ENCODE measurements at places on chromosomes 7 and 10. TPM values are rescaled to one million over a fixed set of nuclear protein-coding genes. Genes with fewer than 3 reads are reported as not detected.

PNLIP gene
- not detected for total RNA-seq

CRYGN gene
- total RNA-seq, result 0.84 TPM

FZD8 gene
- total RNA-seq, result 18.7 TPM

ERLIN1 gene
- total RNA-seq, result 17.7 TPM

MOGAT3 gene
- not detected for total RNA-seq

GRCh38 chr10:30529373-30529998 lies 95.5 kb downstream of the MAP3K8 start:
- DNase-seq, result no peak

- no peak for DNase-seq
These were observed 13.4 kb downstream of the LRRC18 start for GRCh38 chr10:48926255-48926654.

GRCh38 chr7:123805287-123805686 lies 39.7 kb upstream of the HYAL4 start:
- no peak for DNase-seq

- no peak for DNase-seq
These were observed 11.7 kb downstream of the CNPY1 start for GRCh38 chr7:155534691-155535090.

DNA sequence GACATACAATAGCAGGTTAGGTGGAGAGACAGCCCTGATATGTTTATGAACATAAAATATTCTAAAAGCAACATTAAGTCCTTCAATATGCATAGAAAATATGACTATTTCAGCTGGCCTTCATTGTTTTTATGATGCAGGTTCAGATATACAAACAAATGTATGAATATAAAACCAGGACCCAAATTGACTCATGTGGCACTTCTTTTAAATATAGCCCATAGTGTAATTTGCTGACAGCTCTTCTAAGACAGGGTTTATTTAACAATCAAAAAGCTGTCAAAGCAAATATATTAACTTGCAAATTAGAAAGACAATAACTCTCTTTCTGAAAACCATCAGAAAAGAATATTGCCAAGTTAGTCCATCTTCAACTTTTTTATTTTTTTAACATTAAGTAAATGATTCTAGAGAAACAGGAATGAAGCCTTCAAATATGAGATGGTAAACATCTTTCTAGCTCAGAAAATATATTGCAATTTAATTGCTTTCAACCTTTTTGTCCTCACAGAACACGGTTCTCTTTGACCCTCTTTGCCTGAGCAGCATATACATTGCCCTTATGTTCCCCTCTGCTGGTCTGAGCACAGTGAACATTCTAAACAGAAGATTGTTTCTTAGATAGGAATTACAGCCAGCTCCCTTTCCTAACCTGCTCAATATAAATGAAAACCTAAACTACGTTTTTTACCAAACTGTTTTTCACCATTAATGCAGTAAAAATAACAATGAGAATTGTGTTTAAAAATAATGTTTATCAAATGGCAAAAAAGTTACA lies 82.8 kb downstream of the CACNA2D1 start:
- DNase-seq, result no peak

DNA sequence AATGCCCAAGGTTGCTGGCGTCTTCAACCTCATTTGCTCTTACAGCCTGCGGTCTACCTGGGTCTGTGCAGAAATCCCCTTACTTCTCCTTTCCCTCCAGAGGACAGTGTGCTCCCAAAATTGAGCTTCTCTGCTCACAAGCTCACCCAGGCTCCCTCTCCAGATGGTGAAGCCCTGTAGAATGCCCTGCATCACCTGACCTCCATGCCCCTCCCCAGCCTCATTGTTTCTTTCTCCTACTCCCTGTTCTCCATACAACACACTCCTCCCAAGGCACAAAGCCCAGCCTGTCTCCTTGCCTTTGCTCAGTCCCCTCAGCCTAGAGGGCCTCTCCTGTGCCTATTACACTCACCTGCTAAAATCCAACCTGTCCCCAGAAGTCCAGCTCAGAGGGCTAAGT lies 3.5 kb downstream of the CRHR2 start:
- no peak for DNase-seq

DNA sequence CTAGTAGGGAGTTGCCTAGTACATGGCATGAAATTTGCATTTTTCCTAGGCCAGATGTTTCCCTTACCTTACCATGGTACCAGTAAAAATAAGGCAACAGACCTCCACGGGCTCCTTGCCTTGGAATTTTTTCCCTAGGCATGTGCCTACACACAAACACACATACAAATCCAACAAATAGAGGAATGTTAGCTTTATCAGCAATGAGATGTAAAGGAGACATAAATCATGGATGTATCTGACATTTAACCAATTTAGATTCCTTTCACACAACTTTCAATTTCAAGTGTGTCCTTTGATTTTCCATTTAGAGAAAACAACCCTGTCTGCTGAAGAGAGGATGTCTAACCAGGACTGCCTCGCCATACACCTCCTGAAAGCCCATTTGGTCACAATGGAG lies 209.7 kb upstream of the SP4 start:
- no peak for DNase-seq

GRCh38 chr7:146057958-146058357 lies 58.6 kb upstream of the CNTNAP2 start:
- no peak for DNase-seq

GRCh38 chr7:139844779-139845442 lies 15.8 kb downstream of the TBXAS1 start:
- no peak for DNase-seq

DNA sequence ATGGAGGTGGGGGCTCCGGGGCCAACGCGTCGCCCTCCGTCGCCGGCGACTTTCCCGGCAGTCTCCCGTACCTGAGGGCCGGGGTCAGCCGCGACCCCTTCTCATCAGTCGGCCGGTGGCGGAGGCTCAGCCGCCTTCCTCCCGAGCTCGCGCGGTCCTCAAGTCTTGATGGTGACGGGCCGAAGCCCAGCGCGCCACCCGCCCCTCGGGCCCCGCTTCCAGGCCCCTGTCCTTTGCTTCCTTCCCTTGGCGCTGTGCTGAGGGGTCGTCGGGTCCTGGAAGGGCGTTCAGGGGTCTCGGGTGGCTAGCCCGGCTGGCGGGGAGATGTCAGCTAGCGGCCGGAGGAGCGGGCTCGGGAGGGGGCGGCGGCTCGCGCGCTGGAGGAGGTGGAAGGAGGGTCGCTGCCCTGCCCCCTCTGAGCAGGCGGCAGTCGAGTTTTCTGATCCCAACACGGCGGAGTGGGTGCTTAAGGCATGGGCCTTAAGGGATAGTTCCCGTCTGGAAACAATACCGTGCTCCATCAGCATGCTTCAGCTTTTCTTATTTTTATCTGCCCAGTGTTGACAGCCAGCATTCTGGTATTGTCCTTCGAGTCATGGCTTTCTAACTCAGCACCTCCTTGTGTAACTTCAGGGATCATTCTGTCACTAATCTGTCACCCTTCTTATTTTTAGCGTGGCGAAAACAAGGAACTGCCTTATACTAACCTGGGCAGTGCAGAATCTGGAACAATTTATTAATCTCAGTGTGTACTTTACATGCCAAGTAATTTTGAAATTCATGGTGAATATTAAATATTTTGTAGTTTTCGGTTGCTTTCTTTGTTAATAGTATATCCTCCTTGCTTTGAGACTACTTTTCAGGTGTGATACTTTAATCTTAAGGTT lies 748 bp downstream of the PHTF2 start:
- no peak for DNase-seq

DNA sequence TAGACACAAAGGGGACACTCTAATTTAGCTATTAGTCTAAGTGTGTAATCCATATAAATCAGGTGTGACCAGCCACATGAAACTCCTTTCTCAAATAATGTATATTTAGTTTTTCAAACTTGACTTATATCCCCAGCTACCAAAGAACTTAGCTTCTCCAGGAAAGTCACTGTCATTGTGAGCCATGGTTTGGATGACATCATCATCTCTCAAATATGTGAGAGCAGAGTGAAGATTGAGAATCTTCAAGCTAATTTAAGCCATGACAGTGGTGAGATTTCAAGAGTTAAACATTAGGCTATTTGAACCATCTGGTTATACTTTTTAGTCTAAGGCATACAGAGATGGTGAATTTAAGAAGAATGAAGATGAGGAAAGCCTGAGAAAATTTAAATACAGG lies 1165.6 kb downstream of the CNTNAP2 start:
- DNase-seq, result no peak

- DNase-seq, result no peak
These were observed 7.2 kb upstream of the ACTR3B start for GRCh38 chr7:152752200-152752912.

All from kidney epithelial cell (primary cell).